ENCODE measurements at places on chromosomes 7 and 10.

- DNase-seq: no peak
These were observed 27.1 kb upstream of the CC2D2B start for GRCh38 chr10:95880704-95881103.

DNA sequence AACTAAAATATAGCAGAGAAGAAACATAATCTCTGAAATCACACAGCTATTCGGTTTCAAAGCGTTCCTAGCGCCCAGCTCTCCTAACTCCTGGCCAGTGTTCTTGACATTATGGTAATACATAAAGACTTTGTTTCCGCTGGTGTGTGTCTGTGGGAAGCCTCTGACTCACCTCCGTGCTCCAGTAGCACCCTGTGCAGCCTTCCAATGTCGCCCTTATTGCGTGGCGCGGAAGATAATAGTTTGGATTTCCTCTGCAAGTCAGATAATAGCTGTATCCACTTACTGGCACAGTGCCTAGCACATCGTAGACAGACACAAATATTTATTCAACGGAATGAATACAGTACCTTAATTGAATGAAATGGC lies 570 bp downstream of the BMS1 start:
- no peak for DNase-seq

- no peak for DNase-seq
These were observed 178.0 kb upstream of the GLI3 start for GRCh38 chr7:42414941-42415505.

- DNase-seq: no peak
These were observed 43.0 kb downstream of the TMEM130 start for GRCh38 chr7:98826811-98827231.

DNA sequence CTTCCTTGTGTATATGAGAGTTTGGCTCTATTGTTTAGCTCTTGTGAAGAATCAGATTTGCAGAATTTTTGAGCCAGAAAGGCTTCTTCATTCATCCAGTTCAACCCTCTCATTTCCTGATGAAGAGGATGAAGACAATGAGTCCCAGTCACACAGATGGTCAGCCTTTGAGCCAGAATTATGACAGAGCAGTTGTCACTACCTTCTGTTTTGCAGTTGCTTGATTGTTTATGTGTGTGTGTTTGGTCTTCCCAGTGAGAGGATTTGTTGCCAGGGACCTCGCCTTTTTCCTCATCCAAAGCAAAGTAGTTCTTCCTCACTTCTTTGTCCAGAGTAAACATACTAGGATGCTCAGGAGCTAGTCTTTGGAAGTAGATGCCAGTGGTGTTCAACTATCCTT lies 15.6 kb downstream of the MDFIC start:
- no peak for DNase-seq

GRCh38 chr7:5567790-5568189 lies 144.2 kb upstream of the TNRC18 start:
- peak; percentile 27 for DNase-seq

All from stimulated activated naive CD4-positive, alpha-beta T cell (primary cell).